A172 (cell line): ENCODE measurements at places on chromosomes 1 and 21. TPM values are rescaled to one million over a fixed set of nuclear protein-coding genes. Genes with fewer than 3 reads are reported as not detected.

CAMK1G gene
- total RNA-seq, result not detected in 2 replicates

DNA sequence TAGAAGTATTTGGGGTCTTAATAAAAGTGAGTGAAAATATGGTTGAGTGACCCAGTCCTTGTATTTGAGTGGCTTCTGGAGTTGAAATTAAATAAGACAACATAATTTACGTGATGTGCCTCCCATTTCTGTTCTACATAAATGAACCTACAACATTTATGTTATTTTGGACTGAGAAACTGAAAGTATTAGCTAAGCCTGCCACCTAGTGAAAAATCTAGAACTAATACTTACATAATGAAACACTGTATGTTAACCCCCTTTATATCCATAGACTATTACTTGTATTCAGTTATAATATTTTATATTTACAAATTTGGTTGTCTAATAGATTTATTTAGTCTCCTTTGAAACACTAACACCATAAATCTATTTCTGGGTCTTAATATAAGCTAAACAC is 298.9 kb downstream of the KCNT2 start:
- peak; percentile 48 for DNase-seq

LCE1B gene
- not detected in 2 replicates for total RNA-seq

DNA sequence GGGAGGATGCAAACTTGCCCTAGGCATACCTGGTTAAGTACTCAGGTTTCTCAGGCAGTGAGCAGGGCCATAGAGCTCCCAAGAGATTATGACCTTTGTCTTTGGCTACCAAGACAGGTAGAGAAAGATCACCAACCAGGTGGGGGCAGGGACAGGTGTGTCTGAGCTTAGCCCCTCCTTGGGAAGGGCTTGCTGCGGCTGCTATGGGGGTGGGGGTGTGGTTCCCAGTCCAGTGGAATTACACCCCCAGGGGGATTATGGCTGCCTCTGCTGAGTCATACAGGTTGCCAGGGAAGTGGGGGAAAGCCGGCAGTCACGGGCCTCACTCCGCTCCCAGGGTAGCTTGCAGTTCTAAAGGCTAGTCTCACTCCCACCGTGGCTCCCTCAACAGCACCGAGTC is 65.2 kb upstream of the FAM163A start:
- DNase-seq, result no peak
